ENCODE measurements at places on chromosomes 3 and 15. TPM values are rescaled to one million over a fixed set of nuclear protein-coding genes. Genes with fewer than 3 reads are reported as not detected.

Gene TTC21A
- total RNA-seq = 2.7 TPM

DNA sequence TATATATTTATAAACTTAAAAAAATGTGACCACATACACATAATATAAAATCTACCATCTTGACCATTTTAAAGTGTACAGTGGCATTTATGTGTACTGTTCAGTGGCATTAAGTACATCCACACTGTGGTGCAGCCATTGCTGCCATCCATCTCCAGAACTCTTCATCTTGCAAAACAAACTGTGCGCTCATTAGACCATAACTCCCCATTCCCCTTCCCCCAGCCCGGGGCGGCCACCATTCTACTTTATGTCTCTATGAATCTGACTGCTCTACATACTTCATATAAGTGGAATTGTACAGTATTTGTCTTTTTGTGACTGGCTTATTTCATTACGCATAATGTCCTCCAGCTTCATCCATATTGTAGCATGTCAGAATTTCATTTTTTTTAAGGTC, 47.8 kb downstream of the CTXND1 start:
- DNase-seq = no peak

DNA sequence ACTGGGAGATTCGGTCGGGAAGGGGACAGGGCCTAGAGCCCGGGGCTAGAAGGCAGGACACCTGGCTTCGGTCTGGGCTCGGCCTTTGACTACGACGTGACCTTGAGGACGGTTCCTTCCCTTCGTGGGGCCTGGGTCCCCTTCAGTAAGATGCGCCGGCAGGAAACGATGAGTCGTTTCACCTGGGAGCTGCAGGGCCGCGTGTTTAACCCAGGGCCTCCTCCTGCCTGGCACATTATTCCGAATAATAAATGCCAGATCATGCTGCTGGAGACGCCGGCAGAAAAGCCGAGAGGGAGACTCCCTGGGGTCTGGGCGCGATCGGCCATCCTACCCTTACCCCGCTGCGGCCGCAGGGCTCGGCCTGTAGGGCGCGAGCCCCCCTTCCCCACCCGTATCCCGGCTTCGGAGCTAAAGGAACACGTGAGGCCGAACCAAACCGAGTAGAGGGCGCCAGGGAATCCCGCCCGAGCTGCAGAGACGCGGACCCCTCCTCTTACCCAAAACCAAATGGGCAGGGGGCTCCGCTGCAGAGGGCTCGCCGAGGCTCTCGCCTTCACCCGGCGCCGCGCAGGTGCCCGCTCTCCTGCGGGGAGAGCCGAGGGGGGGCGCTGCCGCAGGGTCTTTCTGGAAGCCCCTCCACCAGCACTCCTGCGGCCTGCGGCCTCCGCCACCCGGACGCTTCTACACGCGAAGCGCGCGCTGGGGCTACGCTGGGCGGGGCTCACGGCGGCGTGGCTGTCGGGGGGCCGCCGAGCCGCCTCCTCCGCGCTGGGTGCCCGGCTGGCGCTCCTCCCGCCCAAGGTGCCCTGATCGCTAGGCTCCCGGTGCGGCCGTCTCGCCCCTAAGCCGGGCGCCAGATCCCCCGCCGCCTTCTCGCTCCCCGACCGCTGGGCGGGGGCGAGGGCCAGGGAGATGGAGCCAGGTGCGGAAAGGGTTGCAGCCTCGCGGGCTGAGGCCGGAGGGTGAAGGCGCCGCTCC, at the start of gene BDH1:
TSS of gene BDH1 (minus strand) at position 688 of the 981 bp plus-strand sequence. CDS start 9,525 bp downstream, outside the sequence.
- DNase-seq = peak; percentile 17

DNA sequence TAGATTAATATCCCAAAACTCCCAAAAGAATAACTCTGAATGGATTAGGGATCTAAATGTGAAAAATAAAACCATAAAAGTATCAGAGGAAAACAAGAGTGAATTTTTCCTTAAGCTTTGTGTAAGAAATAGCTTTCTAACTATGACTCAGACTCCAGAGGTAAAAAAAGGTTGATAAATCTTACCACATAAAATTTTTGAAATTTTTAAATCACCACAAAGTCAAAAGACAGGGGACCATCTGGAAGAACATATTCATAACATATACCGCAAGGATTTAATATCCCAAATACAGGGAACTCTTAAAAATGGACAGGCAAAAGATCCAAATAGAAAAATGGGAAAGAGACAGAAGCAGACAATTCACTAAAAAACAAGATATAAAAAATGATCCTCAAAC, 145.0 kb downstream of the ARNT2 start:
- DNase-seq = no peak

GRCh38 chr3:185702262-185703225, 116.4 kb downstream of the SENP2 start:
- DNase-seq = no peak

Gene SLC12A1
- 0.04 TPM for total RNA-seq

GRCh38 chr3:21751886-21752285, 876 bp upstream of the ZNF385D start:
- DNase-seq = no peak
